ENCODE measurements at places on chromosomes 3 and 15.

- DNase-seq: no peak
Measured at GRCh38 chr3:155643581-155644165, 101.2 kb downstream of the PLCH1 start.

DNA sequence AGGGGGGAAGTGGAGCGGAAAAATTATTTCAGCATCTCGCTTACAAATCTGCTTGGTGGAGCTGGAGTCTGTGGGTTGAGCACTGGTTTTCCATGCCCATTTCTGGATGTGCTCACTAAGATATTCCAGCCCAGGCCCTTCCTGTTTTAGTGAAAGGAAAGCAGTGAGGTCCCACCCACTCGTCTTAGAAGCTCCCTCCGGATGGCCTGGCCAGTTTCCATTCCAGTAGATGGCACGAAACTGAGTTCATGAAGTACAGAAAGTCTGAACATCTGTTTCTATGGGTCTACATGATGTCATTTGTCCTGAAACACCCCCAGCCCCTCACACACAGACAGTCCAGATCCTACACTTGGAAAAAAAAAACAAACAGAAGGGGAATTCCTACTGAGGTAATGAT is 31.9 kb upstream of the THSD4 start:
- no peak for DNase-seq

- no peak for DNase-seq
Measured at GRCh38 chr3:119819806-119820205, 37.9 kb downstream of the NR1I2 start.

GRCh38 chr15:98799461-98800390 is 151.4 kb downstream of the IGF1R start:
- DNase-seq: no peak

GRCh38 chr3:23084367-23084766 is 118.8 kb upstream of the UBE2E2 start:
- DNase-seq: no peak

DNA sequence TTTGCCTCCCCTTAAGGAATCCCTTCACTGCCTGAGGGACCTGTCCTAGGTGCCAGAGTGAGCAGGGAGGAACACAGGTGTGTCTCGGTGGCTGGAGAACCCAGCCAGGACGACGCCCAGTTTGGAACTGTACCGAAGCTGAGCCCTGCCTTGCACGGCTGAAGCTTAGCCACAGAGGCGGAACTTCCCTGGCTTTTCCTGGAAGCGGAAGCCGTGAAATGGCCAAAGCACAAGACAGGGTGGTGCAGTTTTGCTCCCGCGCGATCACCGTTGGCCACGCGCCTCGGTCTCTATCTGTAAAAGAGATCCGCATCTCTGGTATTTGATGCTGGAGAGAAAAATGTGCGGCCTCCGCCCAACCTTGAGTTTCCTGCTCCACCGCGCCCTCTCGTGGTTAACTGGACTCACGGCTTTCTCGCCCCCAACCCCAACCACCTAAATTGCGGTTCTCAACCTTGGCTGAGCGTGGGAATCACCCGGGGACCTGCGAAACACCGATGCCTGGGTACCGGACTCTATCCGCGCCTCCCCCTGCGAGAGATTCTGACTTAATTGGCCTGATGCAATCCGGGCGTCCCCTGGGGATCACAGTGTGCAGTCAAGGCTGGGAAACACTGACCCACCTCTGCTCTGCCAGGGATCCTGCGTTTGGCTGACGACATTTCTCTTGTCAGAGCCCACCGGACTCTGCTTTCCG is 70.7 kb upstream of the ABHD2 start:
- DNase-seq: peak; percentile 72

DNA sequence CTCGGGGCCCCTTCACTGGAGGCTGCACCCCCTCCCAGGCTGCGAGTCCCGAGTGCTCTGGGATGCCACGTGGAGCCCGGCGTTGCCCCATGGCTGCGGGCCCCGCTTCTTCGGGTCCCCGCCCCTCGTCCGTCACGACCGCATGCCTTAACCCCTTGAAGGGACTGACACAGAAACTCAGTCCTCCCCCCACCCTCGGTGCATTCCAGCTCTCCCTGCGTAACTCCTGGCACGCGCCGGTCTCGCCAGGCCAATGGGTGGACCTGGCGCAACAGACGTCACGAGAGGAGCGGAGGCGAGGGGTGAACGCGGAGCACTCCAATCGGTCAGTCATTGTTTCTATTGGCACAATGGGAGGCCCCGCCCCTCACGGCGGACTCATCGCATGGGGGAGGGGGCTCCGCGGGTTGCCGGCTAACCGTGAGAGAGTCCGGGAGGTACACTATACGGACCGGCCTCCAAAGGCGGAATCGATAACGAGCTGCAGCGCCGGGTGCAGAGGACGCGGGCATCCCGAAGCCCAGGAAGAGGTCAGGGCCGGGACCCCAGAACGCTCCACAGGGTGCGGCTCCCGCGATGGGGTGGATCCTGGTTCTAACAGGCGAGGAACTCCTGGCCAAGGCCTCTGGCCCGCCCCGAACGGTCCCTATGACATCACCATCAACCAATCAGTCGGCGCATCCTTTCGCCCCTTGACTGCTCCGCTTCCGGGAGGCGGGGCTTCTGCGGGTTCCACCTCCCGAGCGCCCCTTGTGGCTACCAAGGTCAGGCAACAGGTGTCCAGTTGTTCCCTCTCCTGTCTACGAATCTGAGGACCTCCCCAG is 1.0 kb upstream of the CELSR3 start:
- peak; percentile 98 for DNase-seq

- DNase-seq: no peak
Measured at GRCh38 chr15:86616771-86617170, 537.1 kb downstream of the AGBL1 start.

GRCh38 chr15:36161771-36162212 is 417.6 kb upstream of the CDIN1 start:
- DNase-seq: peak; percentile 0

DNA sequence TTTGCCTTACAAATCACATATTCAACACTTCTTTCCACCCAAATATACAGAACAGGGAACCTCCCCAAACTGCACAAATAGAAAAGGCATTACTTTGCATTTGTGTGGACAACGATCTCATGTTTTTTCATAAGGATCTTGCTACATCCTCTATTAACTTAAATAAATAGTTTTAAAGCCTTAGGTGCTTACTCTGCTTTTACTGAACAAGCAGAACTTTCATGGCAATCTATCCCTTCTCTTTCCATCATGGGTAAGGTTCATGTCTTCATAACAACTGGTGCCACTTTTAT is 18.1 kb downstream of the SIAH2 start:
- no peak for DNase-seq

DNA sequence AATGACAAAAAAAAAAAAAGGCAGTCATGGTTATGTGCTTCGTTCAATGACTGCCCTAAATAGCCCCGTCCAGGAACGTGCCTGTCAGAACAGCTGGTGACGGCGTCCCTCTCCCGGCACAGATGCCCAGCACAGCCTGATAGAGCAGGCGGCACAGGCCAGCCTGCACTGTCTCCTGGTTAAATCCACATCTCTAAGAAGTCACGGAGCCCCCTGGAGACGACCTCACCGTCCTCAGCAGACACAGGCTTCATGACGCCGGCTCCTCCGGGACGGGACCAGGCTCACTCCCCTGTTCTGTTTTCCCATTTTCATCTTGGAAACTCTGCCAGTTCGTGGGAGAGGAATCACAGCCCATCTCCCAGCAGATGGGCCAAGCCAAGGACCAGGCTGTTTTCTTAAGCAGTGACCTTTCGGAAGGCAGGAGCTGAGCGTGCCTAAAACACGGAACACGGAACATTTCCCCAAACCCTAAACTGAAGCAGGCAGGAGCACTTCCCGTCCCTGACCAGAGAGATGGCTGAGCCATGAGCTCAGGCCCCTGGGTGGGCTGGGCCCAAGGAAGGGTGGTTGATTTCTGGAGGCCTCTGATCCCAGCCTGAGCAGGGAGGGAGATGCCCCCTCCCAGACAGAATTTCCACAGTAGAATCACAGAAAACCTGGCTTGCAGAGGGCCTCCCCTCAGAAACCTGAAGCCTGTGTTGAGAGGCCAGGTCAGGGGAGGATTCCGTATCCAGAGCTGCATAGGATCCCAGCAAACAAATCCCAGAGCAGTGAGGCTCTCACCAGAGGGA is 35.9 kb downstream of the ADCY5 start:
- DNase-seq: no peak

GRCh38 chr15:53307952-53308624 is 451.4 kb downstream of the WDR72 start:
- DNase-seq: no peak

DNA sequence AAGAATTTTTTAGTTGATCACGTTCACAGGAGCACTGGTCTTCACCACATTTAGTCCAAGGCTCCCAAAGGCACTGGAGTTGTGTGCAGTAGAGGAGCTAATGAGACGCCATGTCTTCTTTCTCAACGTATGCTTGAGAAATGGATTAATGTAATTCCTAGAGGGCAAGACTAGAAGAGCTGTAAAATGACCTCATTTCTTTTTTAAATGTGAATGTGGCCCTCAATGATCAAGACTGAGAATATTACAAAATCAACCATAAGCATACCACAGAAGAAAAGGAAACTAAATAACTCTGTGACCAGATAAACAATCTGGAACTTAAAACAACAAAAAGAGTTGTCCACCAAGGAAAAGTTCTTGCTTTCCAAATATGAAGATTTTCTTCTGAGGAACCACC is 112.1 kb upstream of the THBS1 start:
- no peak for DNase-seq

DNA sequence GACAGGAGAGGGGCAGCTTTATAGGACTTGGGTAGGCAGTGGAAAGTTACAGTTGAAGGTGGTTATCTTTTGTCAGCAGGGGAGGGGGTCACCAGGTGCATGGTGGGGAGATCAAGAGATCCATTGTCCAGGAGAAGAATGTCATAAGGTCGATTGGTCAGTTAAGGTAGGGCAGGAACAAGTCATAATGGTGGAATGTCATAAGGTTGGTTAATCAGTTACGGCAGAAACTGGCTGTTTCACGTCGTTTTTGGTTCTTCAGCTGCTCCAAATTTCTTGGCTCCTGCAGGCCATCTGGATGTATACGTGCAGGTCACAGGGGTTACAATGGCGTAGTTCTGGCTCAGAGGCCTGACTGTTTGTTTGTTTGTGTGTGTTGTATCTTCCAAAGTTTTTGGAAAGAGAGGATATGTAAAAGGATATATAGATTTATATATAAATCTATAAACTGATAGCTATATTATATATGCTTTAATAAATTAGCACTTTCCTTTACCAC is 565.1 kb downstream of the ZNF385D start:
- no peak for DNase-seq

GRCh38 chr3:5298453-5298852 is 110.9 kb downstream of the EDEM1 start:
- DNase-seq: no peak

GRCh38 chr3:183912895-183913579 is 28.4 kb upstream of the PARL start:
- no peak for DNase-seq

- DNase-seq: no peak
Measured at GRCh38 chr15:56291741-56292140, 48.1 kb upstream of the RFX7 start.

- no peak for DNase-seq
Measured at GRCh38 chr3:76789237-76789636, 250.7 kb upstream of the ROBO2 start.

- no peak for DNase-seq
Measured at GRCh38 chr15:94370206-94370935, 139.0 kb downstream of the MCTP2 start.

- DNase-seq: no peak
Measured at GRCh38 chr3:71104976-71105375, 478.6 kb downstream of the FOXP1 start.

DNA sequence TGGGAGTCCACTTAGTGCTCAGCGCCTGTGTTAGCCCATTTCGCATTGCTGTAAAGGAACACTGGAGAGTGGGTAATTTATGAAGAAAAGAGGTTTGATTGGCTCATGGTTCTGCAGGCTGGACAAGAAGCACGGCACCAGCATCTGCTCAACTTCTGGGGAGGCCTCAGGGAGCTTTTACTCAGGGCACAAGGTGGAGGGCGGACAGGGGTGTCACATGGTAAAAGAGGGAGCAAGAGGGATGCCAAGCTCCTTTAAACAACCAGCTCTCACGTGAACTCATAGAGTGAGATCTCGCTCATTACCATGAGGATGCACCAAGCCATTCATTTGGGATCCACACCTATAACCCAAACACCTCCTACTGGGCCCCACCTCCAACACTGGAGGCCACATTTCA is 181.4 kb upstream of the TLE3 start:
- DNase-seq: no peak

DNA sequence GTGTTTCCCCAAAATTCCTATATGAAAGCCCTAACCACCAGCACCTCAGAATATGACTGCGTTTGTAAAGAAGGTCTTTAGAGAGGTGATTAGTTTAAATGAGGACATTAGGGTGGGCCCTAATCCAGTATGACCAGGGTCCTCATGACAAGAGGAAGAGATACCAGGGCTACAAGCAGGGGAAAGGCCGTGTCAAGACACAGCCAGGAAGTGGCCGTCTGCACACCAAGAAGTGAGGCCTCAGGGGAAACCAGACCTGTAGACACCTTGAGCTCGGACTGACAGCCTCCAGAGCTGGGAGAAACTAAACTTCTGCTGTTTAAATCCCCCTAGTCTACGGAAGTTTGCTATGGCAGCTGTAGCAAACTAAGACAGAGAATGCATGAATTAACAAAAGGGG is 14.2 kb downstream of the KIF7 start:
- no peak for DNase-seq

GRCh38 chr3:98371853-98372252 is 18.2 kb downstream of the OR5K4 start:
- DNase-seq: no peak

DNA sequence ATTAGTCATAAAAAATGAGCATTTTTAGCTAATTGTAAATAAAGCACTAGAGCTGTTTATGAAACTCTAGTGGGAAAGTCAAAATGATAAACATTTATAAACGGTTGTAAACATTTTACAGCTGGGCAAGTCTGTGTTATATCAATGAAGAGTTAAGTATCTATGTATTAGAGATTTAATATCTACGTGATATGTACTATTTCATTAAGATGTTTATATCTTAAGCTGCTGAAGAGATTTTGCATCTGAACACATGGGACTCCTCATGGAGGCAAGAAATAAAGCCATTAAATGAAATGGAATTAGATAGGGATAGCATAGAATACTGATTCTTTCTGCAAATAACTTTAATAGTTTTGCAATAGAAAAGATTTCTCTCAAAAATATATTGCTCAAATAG is 23.0 kb upstream of the CAPN7 start:
- DNase-seq: no peak

GRCh38 chr3:157310329-157311052 is 126.2 kb upstream of the PTX3 start:
- DNase-seq: no peak

Measured in cerebellum (tissue), 4 donors.